Calu3 (cell line): ENCODE measurements at places on chromosomes 12 and 14.

GRCh38 chr14:100575266-100575995, 11.8 kb downstream of the BEGAIN start:
- no peak for DNase-seq

GRCh38 chr12:39123580-39124253, 218.3 kb upstream of the CPNE8 start:
- no peak for DNase-seq

DNA sequence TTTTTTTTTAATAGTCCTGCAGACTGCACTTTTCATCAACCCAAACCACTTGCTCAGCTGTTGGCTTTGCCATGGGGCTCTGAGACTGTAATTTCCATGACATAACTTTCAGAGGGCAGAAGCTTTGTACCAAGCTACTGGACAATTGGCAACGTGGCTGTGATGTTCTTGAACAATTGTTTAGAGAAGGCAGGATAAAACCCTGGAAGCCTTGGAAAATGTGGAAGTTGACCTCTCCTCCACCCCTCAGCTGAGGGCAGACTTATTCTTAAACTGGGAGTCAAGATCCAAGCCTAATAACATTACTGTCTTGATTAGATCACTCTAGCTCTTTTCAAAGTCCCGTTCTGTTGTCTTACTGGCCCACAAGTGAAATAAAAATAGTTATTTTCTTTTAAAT, 2.2 kb downstream of the OR4E1 start:
- DNase-seq, result no peak

- DNase-seq, result no peak
Measured at GRCh38 chr12:56021889-56022497, 1.1 kb downstream of the IKZF4 start.

GRCh38 chr14:66398437-66398836, 87.7 kb upstream of the CCDC196 start:
- DNase-seq, result no peak

- DNase-seq, result peak; percentile 79
Measured at GRCh38 chr12:14239935-14240872, 125.3 kb upstream of the ATF7IP start.

DNA sequence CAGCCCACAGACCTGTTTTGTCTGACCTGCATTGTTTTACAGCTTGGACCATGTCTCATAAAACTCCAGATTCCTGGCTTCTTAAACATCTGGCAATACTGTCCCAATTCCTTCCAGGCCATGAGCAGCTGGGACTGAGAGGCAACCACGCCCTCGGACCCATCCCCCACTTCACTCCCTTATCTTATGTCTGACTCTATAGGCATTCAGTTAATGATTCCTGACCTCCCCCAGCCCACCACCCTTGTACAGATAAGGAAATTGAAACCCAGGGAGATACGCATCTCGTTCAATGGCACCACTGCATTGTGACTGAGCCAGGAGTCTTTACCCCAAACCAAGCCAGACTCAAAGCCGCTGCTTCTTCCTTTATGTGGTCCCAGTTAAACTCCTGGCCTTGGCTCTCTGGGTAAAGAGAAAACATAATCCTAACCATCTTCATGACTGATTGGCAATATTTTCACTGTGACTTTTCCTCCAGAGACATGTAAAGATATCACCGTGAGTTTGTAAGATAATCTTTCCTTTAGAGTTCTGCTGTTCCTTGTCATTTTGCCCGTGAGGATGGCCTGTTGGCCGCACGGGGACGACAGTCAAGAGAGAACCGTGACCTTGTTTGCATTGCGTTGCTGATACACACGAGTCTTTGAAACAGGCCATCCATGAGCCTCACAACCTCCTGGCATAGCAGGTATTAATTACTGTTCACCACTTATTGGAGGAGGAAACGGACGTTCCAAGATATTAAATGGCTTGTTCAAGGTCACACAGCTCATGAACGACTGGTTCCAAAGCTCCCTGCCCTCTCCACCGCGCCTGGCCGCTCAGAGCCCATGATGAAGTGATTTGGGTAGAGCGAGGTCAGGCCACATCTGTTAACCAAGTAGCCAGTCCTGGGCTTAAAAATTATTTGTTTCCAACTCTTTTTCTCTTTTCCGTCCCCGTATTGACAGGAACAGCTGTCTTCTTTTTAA, 39.4 kb downstream of the MAP1LC3B2 start:
- DNase-seq, result no peak

DNA sequence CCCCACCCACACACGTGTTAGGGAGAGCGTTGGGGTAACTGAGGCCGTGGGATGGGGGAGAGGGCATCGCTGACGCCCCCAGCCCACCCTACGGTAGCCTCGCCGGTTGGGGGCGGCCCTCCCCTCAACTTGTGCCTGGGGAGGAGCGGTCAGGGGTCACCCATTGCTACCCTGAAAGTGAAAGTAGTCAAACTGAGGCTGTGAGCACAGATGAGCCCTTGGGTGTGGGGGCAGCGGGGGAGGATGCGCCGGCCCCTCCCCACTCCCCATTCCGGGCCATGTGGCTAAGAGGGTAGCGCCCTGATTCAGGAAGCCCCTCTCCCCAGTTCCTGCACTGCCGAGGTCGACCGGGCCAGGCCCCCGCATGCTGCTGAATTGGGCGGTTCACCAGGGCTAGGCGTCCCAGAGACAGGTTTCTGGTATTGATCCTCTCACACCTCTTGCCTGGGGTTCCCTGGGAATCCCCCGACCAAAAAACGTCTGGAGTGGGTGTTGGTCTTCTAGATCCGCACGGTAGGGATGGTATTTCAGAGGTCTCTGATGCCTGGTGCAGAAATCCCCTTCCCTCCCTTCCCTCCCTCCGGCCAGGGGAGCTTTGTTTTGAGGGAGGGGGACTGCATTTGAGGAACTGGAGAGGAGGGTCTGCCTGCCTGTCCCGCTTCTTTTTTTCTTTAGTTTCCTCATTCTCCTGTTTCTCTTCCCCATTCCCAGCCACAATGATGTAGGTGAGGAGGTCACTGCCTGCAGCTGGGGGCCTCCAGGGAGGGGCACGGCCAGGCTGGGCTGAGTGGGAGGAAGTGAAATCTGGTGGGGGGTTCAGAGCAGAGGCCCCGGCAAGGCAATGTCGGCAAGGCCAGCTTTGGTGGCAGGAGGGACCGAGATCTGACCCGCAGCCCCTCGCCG, 1.0 kb downstream of the SH2B3 start:
- no peak for DNase-seq

- DNase-seq, result no peak
Measured at GRCh38 chr14:97874394-97874793, 1077.2 kb downstream of the VRK1 start.

DNA sequence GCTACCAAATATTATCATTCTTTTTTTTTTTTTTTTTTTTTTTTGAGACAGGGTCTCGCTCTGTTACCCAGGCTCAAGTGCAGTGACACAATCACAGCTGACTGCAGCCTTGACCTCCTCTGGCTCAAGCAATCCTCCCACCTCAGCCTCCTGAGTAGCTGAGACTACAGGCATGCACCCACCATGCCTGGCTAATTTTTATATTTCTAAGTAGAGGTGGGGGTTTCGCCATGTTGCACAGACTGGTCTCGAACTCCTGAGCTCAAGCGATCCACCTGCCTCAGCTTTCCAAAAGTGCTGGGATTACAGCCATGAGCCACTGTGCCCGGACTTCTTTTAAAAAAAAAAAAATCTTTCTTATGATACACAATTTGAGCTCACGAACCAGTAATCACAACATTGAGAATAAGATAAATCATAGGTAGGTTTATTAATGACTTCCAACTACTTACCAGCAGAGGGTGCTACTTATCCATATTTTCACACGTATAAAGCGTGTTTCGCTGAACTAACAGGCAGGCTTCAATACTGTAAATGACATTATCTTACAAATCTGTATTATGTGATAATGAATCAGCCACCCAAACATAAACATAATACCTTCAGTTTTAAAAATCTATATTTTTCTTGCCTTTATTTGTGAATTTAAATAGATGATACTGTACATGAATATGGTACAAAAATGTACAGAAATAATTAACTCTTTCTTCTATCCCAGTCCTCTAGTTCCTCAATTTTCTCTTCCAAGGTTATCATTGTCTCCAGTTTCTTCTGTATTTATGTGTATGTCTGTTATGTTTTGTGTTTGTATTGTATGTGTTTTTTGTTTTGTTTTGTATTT, 42.5 kb upstream of the BCAT1 start:
- DNase-seq, result peak; percentile 8

DNA sequence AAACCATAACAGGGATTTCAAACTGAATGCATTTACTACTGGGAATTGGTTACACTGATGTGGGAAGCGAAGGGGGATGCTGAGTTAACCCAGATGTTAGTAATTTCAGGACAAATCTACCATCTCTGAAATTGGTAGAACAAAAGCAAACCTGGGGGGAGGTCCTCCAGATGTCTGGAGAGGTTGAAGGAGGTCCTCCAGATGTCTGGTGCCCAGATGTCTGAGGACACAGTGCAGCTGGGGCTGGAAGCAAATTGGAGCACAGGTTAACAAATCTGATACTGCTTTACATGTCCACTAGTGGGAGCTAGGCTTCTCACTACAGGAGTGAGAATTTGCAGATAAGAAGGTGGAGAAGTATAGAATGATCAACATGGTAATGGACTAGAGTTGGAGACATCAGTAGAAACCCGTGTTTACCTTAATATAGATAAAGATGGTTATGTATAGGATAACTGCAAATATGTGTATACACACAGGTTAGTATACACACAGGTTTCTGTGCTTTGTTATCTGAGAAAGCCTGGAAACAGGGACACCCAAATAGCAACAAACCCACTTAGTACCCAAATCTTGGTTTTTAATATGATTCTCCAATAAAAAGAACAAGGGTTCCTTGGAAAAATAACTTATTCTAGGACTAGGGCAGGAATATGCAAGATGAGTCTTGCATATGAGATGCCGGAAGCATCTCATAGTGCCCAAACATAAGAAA, 162.5 kb downstream of the C12orf50 start:
- peak; percentile 8 for DNase-seq

- DNase-seq, result peak; percentile 52
Measured at GRCh38 chr12:9707864-9708808, 24.8 kb downstream of the CLECL1 start.

DNA sequence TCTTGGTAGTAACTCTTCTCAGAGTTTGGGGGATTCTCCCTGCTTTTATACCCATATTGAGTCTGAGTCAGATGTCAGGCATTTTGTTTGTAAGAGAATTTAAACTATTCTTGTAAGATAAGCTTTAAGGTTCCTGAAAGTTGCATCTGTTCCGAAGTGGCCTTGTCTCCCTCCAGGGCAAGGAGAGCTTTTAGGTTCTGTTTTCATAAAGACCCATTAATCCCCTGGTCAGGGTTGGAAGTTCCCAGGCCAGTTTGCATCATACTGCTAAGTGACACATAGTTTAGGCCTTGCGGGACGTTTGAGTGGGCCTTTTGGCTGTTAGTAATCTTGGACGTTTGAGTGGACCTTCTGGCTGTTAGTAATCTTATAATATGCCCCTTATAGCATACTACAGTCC, 396.7 kb downstream of the NPAS3 start:
- no peak for DNase-seq

DNA sequence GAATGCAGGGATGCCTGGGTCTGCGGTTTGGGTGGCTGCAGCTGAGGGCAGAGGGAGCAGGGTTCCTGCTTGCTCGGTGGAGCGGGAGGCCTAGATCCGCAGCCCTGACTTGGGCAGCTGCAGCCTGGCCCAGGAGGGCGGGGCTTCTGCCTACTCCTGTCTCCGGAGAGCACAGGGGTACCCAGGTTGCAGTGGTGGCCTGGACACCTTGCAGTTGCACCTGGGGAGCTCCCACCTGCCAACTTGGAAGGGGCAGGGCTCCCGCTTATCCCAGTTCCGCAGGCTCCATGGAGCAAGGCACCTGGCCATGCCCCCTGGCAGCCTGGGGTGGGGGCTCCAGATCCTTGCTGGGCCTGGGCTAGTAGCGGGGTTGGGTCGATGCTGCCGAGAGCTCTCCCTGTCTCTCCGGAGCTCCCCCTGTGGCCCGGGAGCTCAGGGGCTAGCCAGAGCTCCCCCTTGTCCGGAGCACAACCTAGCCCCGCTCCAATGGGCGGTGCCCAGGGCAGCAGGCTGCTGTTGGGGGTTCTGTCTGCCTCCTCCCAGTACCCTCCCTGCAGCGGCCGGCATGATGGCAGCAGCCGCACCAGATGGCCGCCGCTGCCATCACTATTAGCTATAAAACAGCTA, 136.4 kb downstream of the PTPRR start:
- DNase-seq, result no peak

DNA sequence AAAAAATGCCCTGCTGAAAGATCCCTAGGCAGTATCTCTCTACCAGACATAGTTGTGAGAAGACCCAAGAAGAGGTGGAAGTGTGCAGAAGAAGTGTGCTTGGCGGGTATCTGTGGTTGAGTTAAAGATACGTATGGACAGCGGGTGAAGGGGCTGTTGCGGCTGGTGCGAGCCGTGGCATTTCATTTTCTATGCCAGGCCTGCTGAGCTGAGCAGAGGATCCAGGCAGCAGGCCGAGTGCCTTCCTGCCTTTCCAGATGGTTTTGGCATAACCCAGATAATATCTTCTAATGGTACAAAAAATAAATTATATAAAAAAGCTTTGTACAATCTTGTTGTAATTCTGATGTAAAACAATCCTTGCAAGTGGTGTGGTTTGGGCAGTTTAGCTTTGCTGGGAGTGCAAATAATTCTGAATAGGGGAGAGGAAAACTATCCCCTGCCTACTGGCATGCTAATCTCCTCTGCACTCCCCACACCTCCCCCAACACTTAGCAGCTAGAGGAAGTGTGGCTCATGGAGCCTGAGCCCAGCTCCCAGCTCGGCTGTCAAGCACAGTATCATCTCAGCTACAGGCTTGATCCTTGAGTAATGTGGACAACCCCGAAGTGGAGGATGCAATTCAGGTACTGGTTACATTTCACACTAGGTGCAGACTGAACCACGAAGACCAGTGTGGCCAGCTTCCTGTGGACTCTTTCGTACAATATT, 168.9 kb downstream of the VRK1 start:
- DNase-seq, result no peak

GRCh38 chr12:80829767-80830166, 108.0 kb downstream of the LIN7A start:
- no peak for DNase-seq

DNA sequence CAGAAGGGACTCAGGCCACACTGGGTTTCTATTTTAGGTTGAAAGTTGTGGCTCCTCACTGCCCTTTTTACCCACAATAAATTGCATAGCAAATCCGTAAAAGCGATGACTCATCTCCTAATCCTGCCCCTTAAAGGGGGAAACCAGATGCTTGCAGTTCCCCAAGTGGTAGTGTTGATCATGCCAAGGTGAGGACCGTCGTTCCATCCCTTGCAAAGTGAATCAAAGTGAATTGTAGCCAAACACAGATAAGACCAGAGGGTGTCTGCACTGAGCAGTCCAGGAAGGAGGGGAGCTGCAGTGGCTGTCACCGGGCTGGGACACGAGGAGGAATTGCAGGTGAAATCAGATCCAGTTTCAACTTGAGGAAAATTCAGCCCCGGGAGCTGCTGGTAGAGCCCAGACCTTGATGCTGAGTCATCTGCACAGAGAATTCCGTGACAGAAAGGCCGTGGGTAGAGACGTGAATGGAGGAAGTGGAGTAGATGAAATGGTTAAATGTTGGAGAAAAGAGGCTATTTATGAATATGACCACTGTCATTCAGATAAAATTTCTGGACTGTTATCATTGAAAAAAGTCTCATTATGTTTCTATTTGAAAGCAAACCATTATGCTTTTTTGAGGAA, 44.2 kb upstream of the MMP17 start:
- DNase-seq, result no peak
